ENCODE measurements at places on chromosomes 7 and 10. TPM values are rescaled to one million over a fixed set of nuclear protein-coding genes. Genes with fewer than 3 reads are reported as not detected.

Gene OR13A1
- 0.32 TPM for polyA plus RNA-seq

Gene VAX1
- 0.70 TPM for polyA plus RNA-seq

Gene EPHB6
- polyA plus RNA-seq: 14.8 TPM

Gene LIPN
- polyA plus RNA-seq: not detected

Gene ZNF316
- polyA plus RNA-seq: 22.2 TPM

Gene PHYHIPL
- 49.5 TPM for polyA plus RNA-seq

Gene HOXA6
- not detected for polyA plus RNA-seq

Gene IGFBP1
- polyA plus RNA-seq: not detected

Gene MSMB
- not detected for polyA plus RNA-seq

Gene AFAP1L2
- 1.2 TPM for polyA plus RNA-seq

Gene HILPDA
- polyA plus RNA-seq: 16.6 TPM

Gene TRIL
- 1.4 TPM for polyA plus RNA-seq

Gene UTF1
- not detected for polyA plus RNA-seq

Gene SPRN
- 1.1 TPM for polyA plus RNA-seq

Gene TFPI2
- not detected for polyA plus RNA-seq

Gene HOXA4
- polyA plus RNA-seq: not detected

Gene HOXA2
- not detected for polyA plus RNA-seq

Gene TCAF2
- polyA plus RNA-seq: 0.28 TPM

Gene SMO
- 8.8 TPM for polyA plus RNA-seq

Gene PPRC1
- 3.8 TPM for polyA plus RNA-seq

Gene CD36
- polyA plus RNA-seq: 0.31 TPM
